HFFc6 (cell line): ENCODE measurements at places on chromosomes 1 and 21. TPM values are rescaled to one million over a fixed set of nuclear protein-coding genes. Genes with fewer than 3 reads are reported as not detected.
A peak's percentile ranks its signal among the peaks of the same experiment; 100 is the strongest.

The LCE2D gene
- not detected in 3 replicates for total RNA-seq

- DNase-seq, result no peak
Observed at GRCh38 chr1:66745451-66745850, 6.8 kb upstream of the DYNLT5 start.

DNA sequence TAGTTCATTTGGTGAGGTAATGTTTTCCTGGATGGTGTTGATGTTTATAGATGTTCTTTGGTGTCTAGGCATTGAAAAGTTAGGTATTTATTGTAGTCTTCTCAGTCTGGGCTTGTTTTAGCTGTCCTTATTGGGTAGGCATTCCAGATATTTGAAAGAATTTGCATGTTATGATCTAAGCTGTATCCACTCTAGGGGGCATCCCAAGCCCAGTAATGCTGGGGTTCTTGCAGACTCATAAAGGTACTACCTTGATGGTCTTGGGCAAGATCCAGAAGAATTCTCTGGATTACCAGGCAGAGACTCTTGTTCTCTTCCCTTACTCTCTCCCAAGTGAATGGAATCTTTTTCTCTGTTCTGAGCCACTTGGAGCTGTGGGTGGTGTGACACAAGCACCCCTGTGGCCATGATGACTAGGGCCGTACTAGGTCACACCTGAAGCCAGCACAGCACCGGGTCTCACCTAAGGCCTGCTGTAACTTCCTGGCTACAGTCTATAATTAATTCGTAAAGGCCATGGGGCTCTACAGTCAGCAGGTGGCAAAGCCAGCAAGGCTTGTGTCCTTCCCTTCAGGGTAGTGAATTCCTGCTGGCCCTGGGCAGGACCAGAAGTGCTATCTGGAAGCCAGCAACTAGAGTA, 74.8 kb upstream of the PDE4B start:
- DNase-seq, result peak; percentile 37

DNA sequence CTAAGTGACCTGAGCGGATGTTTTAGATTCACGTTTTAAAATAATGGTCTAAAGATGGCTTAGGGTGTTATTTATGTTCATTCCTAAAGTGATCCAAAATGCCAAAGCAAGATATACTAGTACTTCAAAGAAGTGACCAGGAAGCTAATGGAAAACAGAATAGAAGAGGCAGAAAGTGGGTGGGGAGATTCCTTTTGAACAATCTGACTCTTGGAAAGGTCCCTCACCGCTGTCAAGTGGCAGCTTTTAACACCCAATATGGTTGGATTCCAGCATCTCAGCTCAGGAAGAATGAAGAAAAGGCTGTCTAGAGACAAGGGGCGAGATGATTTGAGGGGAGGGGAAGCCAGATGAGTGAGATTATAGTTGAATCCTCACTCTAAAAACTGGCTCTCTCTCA, 90.3 kb downstream of the SCMH1 start:
- no peak for DNase-seq

DNA sequence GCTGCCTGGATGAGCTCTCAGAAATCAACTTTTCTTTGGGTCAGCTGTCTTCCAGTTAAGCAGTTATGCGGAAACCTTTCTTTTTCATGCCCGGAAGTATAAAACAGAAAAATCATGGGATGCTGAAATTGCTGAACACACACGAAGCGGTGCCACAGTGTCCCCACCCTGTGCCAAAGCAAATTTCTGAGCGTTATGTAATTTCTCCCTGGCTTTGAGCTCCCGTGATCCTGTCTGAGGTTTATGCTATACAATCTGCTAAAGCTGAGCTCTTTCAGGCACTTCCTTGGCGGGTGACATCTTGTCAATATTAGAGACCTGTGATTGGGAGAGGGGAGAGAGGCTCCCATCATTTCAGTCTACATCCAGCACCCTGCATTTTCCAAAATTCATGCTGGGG, 201.7 kb downstream of the ROR1 start:
- DNase-seq, result no peak

DNA sequence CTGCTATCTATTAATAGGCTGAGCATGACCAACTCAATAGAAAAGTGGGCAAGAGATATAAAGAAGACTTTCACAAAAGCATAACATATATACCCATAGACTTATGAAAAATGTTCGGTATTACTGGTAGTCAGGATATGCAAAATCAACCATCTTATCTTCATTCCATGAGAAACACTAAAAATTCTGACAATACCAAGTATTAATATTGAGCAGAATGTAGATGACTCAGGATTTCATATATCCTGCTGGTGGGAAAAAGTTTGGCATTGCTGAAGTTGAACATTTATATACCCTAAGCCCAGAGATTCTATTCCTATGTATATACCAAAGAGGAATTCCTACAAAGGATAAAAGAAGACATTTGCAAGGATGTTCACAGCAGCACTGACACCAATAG, 138.3 kb downstream of the CLEC20A start:
- no peak for DNase-seq

DNA sequence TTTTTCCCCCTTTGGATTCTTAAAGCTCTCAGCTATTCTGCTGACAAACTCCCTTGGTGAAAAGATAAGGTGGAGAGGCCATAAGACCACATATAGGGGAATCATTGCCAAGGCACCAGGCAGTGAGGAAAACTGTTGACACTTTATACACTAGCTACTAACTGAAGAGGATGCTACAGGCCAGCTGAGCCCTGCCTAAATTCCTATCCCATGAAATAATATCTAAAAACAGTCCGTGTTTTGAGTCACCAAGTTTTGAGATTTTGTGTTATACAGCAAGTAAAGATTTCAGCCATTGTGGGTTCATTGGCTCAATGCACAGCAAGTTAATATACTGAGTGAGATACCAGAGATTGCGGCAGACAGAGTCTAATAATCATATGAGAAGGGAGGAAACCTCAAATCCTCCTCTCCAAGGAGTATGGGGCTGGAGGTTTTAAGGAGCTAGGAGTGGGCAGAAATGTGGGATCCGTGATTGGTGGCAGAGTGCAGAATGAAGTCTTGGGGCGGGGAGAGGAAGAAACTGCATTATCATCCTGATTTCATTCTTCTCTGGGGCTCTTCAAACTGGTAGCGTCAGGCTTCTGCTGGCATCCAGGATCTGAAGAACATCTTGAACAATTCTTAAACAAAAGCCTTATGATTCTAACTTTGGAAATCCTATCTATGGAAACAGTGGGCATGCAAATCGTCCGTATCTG, 9.2 kb downstream of the CLDN8 start:
- DNase-seq, result no peak

The SPATA46 gene
- not detected in 3 replicates for total RNA-seq

GRCh38 chr1:218345673-218346390, 696 bp downstream of the TGFB2 start:
- DNase-seq, result peak; percentile 66

The CRNN gene
- not detected in 3 replicates for total RNA-seq

The FALEC gene
- total RNA-seq, result 0.46 TPM in 1 of 3 replicates, not detected in the others

GRCh38 chr1:64974288-64974825, 8.0 kb upstream of the JAK1 start:
- no peak for DNase-seq

The DMBX1 gene
- total RNA-seq, result not detected in 3 replicates

GRCh38 chr1:101460739-101461138, 223.9 kb downstream of the S1PR1 start:
- DNase-seq, result no peak

- DNase-seq, result no peak
Observed at GRCh38 chr1:204216236-204216635, 2.4 kb upstream of the GOLT1A start.

DNA sequence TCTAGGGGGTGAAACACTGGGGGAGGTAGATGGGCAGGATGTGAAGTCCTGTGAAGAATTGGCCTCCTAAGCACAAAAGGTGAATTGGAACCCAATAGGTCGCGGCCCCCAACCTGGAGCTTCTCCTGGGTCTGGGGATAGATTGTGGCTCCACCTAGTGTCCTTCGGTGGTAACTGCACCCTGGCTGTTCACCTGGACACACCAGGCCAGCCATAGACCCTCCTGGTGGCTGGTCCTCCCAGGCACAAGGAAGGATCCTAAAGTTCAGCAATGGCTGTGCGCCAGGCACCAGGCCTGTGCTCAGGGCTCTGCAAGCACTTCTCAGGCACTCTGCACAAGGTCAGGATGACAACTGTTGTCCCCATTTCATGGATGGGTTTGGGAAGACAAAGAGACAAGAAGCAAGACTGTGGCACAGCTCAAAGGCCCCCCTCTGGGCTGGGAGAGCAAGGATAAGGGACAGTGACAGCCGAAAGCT, 13.5 kb downstream of the ESPN start:
- DNase-seq, result peak; percentile 24

DNA sequence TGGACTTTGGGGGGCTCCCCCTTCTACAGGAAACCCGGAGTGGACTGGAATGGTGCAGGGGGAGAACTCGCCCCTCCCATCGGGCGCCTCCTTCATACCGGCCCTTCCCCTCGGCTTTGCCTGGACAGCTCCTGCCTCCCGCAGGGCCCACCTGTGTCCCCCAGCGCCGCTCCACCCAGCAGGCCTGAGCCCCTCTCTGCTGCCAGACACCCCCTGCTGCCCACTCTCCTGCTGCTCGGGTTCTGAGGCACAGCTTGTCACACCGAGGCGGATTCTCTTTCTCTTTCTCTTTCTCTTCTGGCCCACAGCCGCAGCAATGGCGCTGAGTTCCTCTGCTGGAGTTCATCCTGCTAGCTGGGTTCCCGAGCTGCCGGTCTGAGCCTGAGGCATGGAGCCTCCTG, at the start of gene TNFRSF14:
TNFRSF14 (plus strand) TSS at position 95 of the 401 bp plus-strand sequence; CDS start at position 389, 294 bp downstream.
- peak; percentile 11 for DNase-seq

DNA sequence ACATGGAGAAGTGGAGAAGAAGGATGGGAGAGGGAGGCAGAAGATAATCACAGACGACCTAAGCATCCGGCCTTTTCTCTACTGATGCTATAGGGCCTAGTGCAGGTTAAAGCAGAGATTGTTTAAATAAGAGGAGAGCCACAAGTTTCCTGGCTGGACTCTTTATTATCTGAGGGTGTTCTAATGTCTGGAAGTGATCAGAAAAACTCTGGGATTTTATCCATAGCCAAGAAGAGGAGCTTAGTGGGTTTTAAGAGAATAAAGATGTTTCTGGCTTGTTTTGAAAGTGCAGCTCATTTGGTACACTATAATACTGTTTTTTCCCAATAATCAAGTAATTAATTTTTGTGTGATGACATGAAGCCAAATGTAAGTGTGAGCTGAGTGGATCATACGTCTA, 419.0 kb downstream of the PTBP2 start:
- DNase-seq, result no peak
